HTR-8/SVneo (cell line): ENCODE measurements at places on chromosomes 13 and 19.
A peak's percentile ranks its signal among the peaks of the same experiment; 100 is the strongest.

- DNase-seq = peak; percentile 61
Observed at GRCh38 chr19:47226426-47227351, 4.3 kb downstream of the BBC3 start.

DNA sequence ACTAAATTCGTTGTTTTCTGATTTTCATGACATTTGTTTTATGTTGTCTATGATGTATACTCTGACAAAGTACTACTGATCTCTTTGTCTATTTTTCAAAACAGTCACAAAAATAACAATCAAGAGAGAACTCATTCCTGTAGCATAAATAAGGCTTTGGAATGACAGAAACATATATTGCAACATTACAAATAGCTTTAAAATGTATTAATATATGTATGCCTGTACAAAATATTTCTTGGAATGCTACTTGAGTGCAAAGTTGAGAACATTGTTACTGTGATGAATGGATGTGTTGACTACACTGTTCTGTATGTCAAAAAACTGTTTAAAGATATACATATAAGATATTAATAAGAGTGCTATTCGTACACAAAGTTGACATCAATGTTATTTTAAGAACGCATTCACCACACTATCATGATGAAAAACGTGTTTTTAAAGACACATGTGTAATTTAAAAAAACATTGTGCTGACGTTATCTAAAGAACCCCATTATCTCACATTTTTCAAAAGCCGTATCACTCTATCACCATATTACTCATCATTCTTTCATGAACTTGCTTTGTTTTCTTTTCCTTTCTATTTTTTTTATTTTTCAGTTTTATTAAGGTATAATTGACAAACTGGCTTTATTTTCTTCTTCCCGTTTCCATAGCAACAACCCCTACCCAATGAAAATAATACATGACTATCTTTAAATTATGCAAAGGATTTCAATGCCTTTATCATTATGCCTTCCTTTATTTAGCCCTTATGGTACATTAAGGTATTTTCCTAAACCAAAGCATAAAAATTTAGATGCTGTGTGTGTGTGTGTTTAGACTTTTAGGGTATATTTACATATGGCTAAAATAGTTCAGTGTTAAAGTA, 918.8 kb downstream of the SLITRK1 start:
- DNase-seq = no peak

DNA sequence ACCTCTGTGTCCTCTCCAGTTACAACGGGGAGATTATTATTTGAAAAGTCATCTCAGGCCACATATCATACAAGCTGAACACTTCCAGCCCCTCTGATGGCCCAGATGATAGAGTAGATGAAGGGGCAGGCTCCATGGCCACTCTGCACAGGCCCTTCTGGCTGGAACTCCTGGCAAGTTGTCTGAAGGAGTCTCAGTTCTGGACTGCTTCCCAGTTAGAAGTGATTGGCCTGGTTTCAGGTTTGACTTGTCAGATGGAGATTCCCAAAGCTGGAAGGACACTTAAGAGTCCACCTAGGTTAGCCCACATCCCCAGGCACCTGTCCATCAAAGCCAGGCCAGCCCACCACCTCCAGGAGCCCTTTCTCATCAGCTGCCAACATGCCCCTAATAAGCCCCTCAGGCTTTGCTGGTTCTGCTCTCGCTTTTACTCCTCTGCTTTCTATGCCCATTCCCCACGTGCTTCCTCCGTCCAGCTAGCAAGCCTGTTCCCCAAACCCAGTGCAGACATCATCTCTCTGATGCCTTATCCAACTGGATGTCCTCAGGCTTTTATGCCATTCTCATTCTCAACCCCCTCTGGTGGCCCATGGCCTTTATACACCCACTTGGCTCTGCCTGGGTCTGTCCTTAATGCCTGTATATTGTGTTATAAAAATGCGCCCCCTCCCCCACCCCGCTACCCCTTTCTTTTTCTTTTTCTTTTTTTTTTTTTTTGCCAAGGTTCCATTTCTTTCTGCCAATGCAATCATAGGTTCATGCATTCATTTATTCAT, 56.5 kb downstream of the HSPH1 start:
- no peak for DNase-seq

DNA sequence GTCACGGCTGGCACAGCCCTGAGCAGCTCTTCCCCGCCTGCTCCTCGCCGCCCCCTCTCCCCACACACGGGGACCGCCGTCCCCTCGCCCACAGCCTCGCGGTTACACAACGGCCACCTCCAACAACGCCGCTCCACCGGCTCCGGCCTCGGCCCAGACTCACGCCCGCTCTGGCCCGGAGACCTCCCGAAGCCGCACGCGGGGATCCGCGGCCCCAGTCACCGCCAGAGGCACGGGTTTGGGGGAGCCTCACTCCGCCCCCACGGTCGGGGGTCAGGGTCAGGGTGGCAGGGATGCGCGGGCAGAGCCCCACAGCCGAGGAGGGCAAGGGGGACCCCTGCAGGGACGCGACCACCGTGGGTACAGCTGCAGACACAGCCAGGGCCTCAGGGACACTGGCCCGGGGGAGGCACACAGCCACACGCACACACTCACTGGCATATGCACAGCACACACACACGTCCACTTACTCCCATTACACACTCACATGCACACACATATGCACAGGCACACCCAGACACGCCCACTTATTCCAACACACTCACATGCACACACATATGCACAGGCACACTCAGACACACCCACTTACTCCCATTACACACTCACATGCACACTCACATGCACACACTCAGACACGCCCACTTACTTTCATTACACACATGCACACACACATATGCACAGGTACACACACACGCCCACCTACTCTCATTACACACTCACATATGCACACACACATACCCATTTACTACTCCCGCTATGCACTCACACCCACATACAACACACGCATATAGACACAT, 1.6 kb downstream of the TTYH1 start:
- no peak for DNase-seq

- DNase-seq = no peak
Observed at GRCh38 chr13:33751151-33751550, 66.8 kb upstream of the RFC3 start.

GRCh38 chr13:24124789-24125476, 35.6 kb upstream of the SPATA13 start:
- DNase-seq = no peak

DNA sequence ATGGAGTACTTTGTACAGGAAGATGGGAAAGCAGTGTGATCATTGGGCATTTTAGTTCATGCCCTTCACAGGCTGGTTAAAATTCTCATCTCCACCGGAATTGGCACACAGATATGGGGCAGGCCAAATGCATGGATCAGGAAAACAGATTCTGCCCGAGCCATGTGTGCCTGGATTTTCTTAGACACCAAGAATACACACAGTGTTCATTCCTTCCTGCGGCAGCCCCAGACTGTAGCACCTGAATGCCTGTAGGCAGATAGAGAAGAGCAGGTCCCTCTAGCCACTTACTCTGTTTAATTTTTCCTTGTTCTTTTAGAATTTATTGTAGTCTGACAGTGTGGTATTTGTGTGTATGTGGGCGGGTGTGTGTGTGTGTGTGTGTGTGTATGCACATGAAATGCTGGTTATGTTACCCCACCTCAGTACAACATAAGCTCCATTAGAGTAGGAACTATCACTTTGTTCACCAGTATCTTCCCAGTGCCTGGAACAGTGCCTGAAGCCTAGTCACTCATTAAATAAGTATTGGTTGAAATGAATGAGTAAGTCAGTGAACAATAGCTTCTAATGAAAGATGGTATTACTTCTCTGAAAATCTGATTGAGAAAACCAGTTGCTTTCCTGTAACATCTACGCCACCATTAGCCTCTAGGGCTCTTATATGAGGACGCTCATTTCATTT, 41.7 kb downstream of the FRY start:
- DNase-seq = no peak

GRCh38 chr13:112974671-112975070, 5.7 kb downstream of the MCF2L start:
- no peak for DNase-seq

DNA sequence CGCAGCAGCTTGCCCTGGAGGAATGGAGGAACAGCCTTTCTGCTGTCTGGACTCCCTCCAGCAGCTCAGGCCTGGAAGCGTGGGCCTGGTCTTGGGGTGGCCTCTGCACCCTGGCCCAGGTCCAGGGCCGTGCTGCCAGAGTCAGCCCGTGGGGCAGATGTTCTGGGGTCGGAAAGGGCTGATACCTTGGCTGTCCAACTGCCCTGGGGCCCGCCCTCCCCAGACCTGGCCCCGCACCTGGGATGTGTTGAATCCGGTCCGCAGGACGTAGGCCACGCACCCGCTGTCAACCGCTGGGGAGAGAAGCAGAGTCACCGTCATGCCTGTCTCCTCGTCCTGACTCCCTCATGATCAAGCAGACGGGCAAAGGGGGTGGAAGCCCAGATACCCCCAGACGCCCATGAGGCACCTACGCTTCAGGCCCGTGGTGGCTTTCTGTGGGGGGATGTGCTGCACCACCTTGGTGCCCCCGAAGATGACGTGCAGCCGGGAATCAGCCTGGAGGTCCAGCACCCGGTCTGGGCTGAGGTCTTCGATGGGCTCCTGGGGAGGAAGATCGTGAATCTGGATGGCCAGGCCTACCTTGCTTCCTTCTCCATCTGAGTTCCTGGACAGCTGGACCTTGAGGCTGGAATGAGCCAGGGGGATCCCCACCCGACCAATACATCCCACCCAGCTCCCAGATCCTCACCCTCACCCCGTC, 7.7 kb downstream of the ATP13A1 start:
- no peak for DNase-seq

GRCh38 chr13:78129823-78130222, 211.2 kb upstream of the EDNRB start:
- no peak for DNase-seq

DNA sequence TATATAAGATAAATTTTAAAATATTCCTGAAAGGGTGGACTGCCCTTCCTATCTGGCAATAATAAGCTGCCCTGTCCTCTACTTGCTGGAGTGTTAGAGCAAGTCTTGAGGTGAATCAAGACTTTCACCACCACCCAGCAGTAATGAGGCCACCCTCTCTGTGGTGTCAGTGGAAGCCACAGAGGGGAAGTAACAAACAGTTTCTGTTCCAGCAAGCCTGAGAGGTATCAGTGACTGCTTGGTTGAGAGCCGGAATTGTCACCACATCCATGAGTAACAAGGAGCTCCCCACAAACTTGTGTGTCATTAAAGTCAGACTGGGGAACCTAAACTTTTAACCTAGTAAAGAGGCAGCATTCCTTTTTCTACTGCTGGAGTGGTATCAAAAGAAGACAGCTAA, 532.7 kb upstream of the SPRY2 start:
- no peak for DNase-seq

DNA sequence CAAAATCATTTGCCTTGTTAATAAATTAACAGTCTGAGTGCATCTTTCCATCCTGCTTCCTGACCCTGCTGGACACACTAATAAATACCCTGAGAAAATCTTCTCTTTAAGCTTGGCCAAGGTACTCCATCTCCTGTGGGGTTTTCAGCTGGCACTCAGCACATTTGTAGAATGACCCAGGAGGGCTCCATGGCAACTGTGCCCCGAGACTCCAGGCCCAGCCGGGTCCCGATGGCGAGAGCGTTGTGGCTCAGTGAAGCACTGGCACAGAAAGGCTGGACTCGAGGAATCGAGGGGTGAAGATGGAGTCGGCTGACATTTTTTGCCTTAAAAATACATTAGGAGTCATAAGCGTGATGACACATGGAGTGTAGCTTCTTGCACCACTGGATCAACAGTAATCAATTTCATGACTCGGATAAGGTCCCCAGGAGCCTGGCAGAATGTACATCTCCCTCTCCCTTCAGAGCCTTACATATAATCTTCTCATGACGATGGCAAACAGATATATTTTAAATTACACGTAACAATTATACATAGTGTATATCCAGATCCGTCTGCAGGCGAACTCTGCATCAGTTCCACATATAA, 85.4 kb downstream of the SLC7A1 start:
- no peak for DNase-seq

DNA sequence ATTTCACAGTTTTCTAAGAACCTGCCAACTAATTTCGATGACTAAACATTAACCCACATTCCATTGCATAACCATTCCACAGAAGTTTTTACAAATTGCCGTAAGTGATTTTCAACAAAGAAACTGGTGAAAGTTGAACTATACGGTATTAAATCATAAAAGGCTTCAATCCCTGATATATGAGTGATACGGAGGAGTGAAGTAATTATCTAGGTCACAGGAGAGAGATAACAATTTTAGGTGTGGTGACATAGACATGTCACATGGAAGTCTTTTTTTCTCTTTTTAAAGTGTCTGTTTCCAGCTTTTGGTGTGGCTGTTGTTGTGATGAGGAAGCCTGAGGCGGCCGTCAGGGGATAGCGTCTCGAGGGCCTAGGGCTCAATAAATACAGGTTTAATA, 29.4 kb downstream of the TBC1D4 start:
- no peak for DNase-seq

GRCh38 chr13:99559560-99559959, 58.3 kb downstream of the TM9SF2 start:
- DNase-seq = no peak

DNA sequence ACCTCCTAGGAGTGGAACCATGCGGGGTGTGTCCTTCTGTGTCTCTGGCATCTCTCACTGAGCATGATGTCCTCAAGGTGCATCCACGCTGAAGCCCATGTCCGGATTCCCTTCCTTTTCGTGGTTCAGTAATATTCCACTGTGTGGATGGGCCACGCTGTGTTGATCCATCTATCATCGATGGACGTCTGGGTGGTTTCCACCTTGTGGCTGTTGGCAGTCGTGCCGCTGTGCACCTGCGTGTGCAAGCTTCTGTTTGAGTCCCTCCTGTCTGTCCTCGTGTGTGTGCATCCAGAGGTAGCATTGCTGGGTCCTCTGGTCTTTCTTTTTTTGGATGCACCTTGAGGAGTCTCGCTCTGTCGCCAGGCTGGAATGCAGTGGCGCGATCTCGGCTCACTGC, 11.2 kb upstream of the GNA15 start:
- no peak for DNase-seq

DNA sequence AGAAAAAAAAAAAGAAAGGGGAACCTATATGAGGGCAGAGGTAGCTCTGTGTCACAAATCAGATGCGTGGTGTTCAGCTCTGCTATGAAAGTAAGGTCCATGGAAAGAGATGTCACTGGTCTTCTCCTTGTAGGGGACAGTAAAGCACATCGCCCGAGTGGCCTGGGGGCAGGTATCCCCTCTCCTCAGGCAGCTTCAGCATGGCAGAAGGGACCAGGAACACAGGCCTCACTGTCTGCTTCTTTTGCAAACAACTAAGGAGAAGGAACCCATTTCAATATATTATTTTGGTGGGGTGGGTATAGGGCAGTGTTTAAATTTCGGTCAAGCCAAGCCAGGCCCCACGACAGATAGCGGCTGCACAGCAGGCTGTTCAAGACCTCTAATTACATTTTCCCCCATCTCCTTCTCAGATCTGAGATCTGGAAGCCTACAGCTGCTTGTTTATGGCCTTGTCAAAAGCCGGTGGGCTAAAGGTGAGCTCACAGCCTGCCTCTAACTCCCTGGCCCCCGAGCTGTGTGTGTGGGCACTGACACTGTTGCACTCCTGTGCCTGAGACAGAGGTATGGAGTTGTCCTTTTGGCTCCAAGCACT, 72.8 kb downstream of the HSPH1 start:
- no peak for DNase-seq
